Skin of body (tissue), 3 donors: ENCODE measurements at places on chromosomes 13 and 19. TPM values are rescaled to one million over a fixed set of nuclear protein-coding genes. Genes with fewer than 3 reads are reported as not detected.
A peak's percentile ranks its signal among the peaks of the same experiment; 100 is the strongest.

- DNase-seq = no peak
These were observed 12.9 kb downstream of the PIN1 start for GRCh38 chr19:9848060-9848459.

DNA sequence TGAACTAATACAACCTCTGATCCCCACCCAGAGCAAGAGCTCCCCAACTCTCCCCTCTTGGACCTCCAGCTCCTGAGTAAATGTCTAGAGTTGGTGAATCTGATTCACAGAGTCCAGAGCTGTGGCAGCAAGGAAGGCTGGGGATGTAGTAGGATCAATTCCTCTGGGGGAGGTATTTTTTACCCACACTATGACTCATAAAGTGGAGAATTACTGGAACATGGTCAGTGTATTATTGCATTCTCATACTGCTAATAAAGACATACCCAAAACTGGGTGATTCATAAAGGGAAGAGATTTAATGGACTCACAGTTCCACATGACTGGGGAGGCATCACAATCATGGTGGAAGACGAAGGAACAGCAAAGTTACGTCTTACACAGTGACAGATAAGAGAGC, 496.7 kb downstream of the EFNB2 start:
- no peak for DNase-seq

DNA sequence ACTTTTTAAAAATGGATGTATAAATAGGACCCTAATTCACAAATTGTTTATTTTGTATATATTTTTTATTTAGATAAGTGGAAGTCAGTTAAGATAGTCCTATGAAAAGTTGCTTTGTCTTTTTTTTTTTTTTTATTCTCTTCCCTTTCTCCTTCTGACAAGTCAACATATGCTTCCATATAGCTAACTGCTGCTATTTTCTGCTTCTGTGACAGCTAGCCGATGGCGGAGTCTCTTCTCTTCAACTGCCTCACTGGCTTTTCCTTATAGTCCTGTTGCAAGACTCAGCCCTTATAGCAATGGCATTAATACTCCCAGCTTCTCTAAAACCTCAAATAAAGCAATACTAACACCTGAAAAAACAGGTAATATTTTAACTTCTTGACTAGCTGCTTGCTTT, 45.3 kb downstream of the SLAIN1 start:
- no peak for DNase-seq

DNA sequence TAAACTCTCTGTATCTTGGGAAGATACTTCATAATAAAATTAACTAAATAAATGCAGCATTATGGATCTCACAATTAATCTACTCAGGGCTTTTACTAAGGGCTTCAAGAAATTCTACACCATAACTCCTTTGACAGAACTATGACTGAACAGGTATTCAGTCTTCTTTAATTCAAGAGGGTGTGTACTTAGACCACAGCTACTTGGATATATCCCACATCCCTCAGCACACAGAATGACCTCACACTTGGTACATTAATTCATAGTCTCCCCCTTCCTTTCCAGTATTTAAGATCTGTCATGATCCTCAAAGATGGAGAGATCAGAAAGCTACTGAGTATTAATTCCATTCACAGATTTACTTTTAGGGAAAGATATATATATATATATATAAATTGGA, 11.6 kb downstream of the DIAPH3 start:
- no peak for DNase-seq

Gene MEF2B
- total RNA-seq = 0.49 TPM

GRCh38 chr19:20423381-20424197, 142.0 kb downstream of the ZNF737 start:
- peak; percentile 71 for DNase-seq

Gene SLC17A7
- 0.59 TPM for total RNA-seq

DNA sequence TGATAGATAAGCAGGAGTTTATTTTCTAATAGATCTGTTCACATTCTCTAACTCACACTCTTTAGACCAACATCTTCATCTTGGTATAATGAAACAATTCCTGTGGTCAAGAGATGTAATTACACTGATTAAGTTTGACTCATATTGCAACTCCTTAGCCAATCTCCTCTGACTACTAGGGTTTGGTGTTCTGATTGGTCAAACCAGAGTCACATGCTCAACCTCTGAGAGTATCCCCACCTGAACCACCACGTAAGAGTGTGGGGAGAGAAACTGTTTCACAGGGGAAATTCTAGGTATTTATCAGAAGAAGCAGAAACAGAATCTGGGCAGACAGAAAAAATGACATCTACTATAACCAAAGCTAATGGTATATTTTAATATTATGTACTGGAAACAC, 42.4 kb downstream of the UQCRFS1 start:
- no peak for DNase-seq

DNA sequence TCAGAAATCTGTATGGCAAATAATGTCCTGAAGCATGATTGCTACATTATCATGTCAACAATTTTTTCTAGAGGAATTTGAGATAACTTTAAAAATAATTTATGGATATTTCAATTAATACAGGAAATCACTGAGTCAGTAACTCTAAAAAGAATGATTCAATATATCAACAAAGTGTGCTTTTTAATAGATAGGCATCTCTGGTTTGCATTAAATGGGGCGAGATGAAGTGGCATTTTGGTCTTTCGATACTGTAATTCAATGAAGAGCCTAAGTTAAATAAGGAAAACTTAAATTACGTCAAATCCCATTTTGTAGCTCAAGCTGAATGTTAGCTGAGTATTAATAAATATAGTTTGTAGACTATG, 342.8 kb downstream of the DACH1 start:
- no peak for DNase-seq

DNA sequence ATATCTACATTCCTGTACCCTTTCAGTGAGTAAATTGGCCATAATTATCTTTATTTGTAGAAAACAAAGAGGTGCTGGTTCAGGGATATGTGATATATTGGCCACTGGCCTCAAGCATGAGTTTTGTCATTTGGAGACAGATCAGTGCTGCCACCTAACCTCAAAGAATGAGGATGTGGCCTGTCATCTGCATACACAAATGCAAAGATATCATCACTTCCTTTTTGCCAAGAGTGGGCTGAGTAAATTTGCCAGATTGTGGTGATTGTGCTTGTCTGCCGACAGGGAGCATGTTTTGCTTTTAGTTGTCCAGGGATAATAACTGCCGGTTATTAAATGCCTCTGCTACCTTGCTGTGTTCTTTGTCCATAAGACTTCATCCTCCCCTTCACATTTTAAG, 44.2 kb downstream of the WASF3 start:
- DNase-seq = no peak

DNA sequence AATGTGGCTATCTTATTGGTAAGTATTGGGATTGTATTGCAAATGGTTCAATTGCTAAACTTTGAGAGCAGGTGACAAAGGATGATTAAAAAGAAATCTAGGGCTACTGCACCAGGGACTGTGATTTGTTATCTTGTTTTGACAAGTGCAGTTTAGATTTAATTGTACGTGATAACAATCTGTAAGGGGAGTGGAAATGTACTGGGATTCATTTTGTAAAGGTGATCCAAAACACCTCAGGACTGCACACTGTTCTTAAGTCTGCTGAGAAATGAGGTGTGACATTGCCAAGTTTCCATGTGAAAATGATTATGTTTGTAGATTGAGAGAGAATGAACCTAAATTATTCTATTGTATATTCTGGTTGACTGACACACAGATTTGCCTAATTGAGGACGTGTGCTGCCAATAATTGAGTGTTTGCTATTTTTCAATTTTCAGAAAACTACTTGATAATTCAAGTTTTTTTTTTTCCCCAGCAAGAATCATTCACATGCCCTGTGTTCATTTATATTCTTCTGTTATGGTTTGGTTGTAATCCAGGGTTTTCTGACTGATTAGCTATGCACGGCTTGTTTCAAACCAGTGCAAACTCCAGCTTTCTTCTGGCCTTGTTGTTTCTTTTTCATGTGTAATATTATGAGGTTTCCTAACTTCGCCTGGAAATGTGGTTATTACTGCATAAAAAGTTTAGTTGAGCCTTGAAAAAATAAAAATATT, 308.0 kb downstream of the OLFM4 start:
- DNase-seq = no peak

- DNase-seq = no peak
These were observed 117.4 kb downstream of the TRPC4 start for GRCh38 chr13:37752146-37752545.

- no peak for DNase-seq
These were observed 72.0 kb upstream of the FLT1 start for GRCh38 chr13:28566891-28567290.

Gene SHISA2
- total RNA-seq = 38.3 TPM

- no peak for DNase-seq
These were observed 22.4 kb downstream of the TCF3 start for GRCh38 chr19:1630012-1630411.

DNA sequence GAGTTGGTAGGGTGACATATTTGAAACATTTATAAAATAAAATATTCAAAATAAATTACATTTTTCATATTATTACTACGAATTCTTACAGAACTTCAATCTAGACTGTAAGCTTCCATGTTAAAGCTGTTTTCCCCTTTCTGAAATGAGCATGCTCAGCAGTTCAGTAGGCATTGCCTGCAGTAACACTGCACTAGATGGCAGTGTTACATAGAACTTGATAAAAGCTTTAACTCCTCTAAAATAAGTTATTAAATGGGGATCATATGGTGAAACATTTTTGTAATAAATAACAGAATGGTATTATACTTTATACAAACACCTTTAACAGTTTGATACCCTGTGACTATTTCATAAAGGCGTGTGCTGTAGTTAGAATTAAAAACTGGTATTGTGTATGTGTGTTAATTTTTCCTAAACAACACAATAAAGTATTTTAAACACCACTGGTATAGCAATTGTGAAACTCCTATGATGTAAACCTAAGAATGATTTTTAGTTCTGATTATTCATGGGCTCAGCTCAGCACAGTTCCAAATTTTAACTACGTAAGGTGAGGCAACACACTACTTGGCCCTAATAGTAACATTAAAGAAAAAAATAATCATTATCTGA, 11.6 kb upstream of the GPR18 start:
- peak; percentile 37 for DNase-seq

DNA sequence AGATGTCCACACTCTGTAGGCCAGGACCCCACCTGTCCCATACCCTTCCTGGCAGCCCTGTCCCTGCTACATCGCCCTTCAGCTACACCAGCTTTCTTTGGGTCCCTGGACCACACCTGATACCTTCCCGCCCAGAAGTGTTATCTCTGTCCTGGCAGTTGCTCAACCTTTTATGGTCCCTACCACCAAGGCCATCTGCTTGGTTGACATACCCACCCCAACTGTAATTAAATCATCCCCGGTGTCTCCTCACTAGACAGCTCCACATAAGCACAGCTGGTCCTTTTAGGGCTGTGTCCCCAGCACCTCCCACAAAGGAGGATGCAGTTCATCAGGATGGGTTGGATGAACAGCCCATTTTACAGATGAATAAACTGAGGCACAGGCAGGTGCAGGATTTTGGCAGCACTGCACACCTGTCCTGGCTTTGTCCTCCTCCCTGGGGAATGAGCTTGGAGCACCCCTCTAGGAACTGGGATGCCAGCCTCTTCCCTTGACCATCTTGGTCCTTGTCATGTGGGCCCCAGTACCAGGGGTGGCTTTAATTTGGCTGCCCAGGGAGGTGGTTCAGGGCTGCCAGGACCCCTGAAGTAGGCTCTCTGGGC, 12.9 kb downstream of the NACC1 start:
- no peak for DNase-seq
